Activated naive CD4-positive, alpha-beta T cell treated with anti-CD3 and anti-CD28 coated beads for 36 hours (primary cell): ENCODE measurements at places on chromosomes 3 and 15.

DNA sequence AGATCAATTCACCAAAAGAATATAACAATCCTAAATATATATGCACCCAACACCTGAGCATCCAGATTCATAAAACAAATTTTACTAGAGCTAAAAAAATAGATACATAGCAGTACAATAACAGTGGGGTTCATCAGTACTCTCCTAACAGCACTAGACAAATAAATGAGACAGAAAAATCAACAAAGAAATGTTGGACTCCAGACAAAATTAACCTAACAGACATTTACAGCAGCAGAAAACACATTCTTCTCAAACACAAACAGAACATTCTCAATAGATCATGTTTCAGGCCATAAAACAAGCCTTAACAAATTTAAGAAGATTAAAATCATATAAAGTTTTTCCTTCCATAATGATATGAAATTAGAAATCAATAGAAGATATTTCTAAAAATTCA is 124.8 kb upstream of the NECTIN3 start:
- no peak for DNase-seq

- no peak for DNase-seq
Measured at GRCh38 chr3:2889736-2890135, 220.4 kb downstream of the IL5RA start.

DNA sequence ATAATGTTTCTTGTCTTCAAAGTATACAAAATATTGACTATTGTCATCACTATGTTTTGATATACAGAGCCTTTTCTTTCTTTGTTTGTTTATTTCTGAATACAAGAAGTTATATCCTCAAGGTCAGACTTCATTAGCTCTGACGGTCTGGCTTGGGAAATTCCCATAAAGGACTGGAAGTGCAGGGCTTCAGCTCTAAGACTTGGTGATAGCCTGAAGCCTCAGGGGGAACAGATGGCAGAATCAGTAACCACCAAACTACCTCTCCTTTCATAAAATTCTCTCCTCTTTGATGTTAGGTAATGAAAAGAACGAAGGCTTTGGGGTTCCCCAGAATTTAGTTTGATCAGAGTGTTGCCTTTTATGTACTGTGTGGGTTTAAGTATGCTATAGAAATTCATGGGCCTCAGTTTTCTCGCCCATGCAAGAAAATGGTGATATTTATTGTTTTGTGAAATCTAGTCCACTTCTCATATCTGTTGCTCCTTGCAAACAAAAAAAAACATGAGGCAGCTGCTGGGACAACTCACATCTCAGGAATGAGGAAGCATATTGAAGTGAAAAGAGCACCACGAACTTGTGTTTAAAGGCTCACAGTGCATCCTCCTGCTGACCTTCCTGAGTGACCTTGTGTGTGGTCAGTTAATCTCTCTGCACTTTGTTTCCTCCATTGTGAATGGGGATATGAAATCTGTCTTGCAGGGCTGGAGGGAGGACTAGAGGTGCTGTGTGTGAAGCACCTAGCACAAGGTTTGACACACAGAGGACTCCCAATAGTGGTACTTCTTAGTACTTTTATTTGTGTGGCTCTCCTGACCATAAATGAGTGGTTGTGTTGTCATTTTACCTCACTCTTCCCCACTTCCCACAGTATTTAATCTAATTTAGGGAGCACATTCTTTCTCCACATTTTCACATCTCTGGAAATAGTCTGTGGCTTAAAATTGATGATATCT is 569.8 kb upstream of the IL12A start:
- no peak for DNase-seq

- no peak for DNase-seq
Measured at GRCh38 chr3:72179107-72179464, 394.1 kb upstream of the PROK2 start.

DNA sequence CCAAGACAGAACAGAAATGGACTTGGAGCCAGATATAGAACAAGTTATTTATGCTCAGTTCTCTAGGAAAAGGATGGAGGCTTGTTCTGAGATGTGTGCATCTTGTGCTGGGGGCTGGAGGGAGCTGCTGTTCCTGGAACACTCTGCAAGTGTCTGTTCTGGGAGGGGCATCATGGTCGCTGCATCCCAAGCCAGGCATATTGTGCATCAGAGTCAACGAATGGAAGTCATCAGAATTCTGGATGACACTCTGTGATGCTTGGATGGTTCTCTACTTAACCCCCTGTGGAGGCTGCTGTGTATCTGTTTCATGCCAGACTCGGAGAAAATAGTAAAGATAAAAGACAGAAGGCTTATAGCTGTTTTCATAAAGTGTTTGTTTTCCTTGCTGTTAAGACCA is 34.7 kb downstream of the RPL22L1 start:
- DNase-seq = no peak

DNA sequence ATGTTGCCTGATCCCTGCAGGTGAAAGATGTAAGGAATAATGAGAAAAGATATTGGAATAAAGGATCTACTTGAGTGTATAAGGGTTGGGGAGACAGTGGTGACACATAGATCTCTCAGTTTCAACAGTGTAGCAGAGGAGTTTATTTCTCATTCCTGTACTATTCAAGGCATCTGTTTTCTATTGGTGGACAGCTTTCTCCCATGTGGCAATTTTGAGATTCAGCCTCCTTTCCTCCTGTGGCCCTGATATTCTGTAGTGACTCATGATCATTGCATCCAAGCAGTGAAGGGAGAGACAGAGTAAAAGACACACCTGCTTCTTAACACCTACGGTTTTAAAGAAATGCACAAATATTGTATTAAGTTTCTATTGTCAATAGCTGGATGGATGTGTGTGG is 327.6 kb downstream of the GRM7 start:
- DNase-seq = no peak

DNA sequence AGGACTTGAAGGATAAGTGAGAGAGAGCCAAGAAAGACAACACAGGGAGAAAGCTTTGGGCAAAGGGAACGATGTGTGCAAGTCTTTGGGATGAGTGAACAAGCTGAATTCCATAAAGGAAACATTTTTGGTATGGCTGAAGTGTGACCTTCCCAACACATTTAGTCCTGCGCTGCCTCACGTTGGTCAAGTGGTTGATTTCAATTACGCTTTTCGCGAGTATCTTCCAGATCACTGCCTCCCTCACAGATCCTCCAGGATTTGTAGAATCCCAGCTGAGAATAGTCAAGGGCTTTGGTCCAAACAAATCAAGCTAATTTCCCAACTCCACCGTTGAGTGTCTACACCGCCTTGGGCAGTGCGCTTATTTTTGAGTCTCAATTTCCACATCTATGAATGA is 338.4 kb upstream of the ADAMTS9 start:
- DNase-seq = no peak

GRCh38 chr3:40504636-40505430 is 1.0 kb upstream of the ZNF620 start:
- DNase-seq = peak; percentile 26

DNA sequence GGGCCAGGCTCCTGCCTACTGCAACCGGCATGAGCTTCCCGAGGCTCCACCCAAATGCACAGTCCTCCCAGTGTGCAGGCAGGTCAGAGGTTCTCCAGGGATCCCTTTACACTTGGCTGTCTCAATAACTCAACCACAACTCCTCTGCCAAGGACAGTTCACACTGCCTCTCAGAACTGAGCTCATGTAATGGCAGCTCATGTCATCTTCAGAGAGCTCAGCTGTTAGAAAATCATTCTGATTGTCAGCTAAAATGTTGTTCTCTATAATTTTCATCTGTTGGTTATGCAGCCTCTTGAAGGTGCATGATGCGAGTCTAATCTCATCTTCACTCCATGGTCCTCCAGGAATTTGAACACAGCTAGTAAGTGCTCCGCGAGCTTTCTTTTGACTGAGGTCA is 76.7 kb downstream of the SST start:
- no peak for DNase-seq

DNA sequence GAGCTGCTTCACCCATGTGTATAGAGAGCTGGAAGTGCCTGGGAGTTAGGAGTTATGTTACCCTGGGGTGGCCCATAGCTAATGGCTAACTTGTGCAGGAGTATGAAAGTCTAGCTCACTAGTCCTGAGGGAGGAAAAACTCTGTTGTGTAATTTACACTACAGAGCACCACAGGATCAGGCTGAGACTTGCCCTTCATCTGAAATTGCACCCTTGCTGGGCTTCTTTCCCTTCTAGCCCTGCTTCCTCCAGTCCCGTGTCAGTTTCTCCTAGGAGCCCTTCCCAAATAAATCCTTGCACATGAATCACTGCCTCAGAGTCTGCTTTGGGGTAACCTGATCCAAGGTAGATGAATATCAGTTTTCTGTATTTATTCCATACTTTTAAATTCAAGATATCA is 40.0 kb downstream of the CTXND1 start:
- DNase-seq = no peak

- no peak for DNase-seq
Measured at GRCh38 chr3:195873281-195873887, 35.0 kb downstream of the TNK2 start.

- no peak for DNase-seq
Measured at GRCh38 chr15:62749036-62749815, 293.3 kb upstream of the TPM1 start.

DNA sequence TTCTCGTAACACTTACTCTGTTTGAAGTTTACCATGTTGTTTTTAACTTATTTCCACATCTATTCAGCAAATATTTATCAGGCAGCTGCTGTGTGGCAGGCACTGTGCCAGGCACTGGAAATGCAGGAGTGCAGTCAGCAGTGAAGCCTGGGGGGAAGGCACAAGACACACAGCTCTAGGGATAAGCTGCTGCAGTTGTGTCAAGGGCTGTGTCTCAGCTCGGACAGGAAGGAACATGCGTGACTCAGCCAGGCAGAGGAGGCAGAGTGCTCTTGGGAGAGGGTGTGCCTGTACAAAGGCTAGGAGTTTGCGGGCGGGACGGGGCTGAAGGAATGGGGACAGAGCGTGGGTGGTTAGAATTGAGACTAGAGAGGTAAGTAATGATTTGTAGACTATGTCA is 24.7 kb downstream of the LYSMD4 start:
- no peak for DNase-seq

- DNase-seq = peak; percentile 93
Measured at GRCh38 chr15:81265944-81266775, 57.8 kb downstream of the STARD5 start.

DNA sequence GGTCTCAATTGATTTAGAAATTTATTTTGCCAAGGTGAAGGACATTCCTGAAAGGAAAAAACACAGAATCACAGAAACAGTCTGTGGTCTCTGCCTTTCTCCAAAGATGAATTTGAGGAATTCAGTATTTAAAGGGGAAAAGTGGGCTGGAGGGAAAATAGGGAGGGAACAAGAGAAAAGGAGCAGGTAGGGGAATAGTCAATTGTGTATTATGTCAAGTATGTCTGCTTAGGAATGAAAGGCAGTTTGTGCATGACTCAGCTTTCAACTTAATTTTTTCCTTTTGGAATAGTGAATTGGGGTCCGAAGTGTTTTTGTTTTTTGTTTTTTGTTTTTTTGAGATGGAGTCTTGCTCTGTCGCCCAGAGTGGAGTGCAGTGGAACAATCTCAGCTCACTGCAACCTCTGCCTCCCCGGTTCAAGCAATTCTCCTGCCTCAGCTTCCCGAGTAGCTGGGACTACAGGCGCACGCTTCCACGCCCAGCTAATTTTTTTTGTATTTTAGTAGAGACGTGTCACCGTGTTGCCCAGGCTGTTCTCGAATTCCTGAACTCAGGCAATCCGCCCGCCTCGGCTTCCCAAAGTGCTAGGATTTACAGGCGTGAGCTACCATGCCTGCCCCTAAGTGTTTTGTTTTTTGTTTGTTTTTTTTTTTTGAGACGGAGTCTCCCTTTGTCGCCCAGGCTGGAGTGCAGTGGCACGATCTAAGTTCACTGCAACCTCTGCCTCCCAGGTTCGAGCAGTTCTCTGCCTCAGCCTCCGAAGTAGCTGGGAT is 74.1 kb upstream of the MAP4 start:
- no peak for DNase-seq

GRCh38 chr15:23503980-23504379 is 56.9 kb upstream of the GOLGA6L2 start:
- DNase-seq = no peak

- DNase-seq = no peak
Measured at GRCh38 chr3:114104414-114104813, 47.9 kb downstream of the QTRT2 start.

GRCh38 chr15:62407216-62407615 is 242.1 kb upstream of the C2CD4B start:
- DNase-seq = no peak

GRCh38 chr15:35136321-35137189 is 51.5 kb upstream of the NANOGP8 start:
- DNase-seq = no peak

DNA sequence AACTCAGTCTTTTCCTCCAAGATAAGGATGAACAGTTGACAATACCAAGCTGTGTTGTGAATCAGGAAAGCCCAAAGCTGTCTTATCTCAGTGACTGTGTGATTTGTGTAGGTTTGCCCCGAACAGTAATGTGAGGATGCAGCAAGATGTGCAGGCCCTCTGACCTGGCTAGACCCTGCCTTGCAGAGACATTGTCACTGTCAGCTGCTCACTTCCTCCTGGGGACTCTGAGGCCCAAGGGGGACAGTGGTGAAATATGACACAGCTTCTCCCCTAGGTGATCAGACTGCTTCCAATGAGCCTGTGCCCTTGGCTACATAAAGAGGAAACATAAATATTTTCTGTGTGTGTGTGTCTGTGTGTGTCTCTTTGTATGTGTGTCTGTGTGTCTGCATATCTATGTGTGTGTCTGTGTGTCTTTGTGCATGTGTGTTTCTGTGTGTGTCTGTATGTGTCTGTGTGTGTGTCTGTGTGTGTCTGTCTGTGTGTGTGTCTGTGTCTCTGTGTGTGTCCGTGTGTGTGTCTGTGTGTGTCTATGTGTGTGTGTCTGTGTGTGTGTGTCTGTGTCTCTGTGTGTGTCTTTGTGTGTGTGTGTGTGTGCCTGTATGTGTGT is 21.7 kb downstream of the LRRK1 start:
- no peak for DNase-seq

- no peak for DNase-seq
Measured at GRCh38 chr3:73600293-73600938, 24.3 kb downstream of the PDZRN3 start.

GRCh38 chr15:58454950-58455401 is 23.2 kb downstream of the LIPC start:
- no peak for DNase-seq

GRCh38 chr15:43165801-43166325 is 19.3 kb upstream of the CCNDBP1 start:
- no peak for DNase-seq

- DNase-seq = no peak
Measured at GRCh38 chr3:191680989-191681597, 220.1 kb downstream of the PYDC2 start.

DNA sequence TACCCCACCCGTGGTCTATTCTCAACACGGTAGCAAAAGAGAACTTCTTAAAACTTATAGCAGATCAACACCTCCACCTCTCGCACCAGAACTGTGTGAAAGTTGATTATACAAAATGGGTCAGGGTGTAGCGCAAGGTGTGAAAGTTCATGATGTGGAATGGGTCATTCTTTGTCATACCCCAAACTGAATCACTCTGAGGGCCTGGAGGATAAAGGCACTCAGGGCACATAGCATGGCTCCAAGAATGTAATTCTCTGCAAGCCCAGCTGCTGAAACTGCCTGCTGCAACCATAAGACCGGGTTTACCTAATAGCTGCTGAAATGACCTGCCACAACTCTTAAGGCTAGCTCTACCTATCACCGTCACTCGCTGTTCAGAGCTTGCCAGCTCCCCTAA is 70.0 kb downstream of the FOXP1 start:
- no peak for DNase-seq

GRCh38 chr3:119352034-119352609 is 57.9 kb downstream of the ARHGAP31 start:
- peak; percentile 71 for DNase-seq

- no peak for DNase-seq
Measured at GRCh38 chr3:153350420-153350819, 188.4 kb downstream of the RAP2B start.

- no peak for DNase-seq
Measured at GRCh38 chr15:60000113-60000823, 3.8 kb upstream of the FOXB1 start.
